ENCODE measurements at places on chromosomes 5 and 9.

- no peak for DNase-seq
Measured at GRCh38 chr9:74595286-74595685, 98.2 kb downstream of the RORB start.

DNA sequence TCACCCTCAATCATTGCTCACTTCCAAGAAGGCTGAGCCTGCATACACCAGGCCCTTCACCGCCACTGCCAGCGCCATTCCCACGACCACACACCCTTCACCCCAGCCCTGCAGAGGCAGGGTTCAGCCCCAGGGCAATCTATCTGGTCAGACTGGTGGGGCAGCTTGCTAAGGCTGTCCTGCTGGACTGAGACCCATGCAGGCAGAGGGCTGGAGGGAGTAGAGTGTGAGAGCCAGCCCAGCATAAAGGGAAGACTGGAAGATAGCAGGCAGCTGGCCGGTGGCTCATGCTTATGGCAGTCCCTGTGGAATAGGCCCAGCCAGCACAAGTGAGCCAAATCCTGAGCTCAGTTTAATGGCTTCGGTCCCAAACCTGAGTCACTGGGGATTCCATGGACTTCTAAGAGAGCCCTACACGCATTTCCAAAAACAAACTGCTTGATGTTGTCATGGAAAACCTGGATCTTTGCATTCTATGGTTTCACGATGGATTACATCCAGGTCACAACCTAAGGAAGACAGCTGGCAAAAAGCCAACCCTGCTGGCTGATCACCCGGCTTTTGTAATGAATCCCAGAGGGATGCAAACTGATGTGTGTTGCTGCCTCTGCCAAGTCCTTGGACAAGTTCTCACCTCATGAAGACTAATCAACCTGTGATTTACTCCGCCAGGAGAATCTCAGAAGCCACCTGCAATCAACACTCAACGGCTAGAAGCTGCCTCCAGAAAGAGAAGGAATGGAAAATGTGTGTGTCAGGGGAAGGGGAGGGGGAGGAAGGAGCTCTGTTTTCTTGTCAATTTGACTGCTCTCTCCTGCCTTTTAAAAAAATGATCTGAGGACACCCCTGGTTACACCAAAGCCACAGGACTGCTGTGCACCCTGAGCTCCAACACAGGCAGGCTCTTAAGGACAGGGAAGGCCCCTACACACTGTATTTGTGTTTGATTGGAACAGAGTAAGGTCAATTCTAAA, 143.6 kb downstream of the LHFPL2 start:
- DNase-seq = no peak

- DNase-seq = no peak
Measured at GRCh38 chr9:135346438-135347050, 133.0 kb upstream of the PPP1R26 start.

DNA sequence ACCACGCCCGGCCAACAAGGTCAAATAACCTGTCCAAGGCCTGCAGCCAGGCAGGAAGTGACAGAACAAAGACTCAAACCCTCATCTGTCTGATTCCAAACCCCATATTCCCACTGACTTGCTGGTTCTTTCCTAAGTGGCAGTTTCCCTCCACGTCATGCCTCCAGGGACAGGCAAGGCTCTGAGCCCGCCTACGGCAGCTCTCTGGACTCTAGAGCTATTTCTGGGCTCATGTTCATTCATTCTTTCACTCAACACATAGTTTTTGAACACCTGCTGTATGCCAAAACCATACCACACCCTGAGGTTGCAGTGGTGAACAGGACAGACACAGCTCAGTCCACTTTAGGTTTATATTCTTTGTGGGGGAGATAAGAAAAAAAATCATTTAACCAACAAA, 5.2 kb upstream of the FBP1 start:
- DNase-seq = no peak

- no peak for DNase-seq
Measured at GRCh38 chr5:138654281-138654867, 79.2 kb upstream of the HSPA9 start.

DNA sequence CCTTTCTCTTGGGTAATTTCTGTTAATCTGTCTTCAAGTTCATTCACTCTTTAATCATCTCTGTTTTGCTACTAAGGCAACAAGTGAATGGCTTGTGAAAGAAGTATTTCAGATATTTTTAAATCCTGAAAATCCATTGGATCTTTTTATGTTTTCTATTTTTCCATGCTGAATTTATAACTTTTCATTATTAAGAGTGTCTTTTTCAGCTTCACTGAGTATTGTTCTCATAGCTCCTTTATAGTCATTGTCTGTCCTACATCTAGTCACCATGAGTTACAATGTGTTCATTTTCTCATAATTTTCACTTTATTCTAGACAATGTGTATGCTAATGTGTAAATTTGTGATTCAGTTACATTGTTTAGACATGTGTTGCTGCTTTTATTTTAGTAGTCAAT, 556.4 kb downstream of the TUSC1 start:
- no peak for DNase-seq

- DNase-seq = no peak
Measured at GRCh38 chr5:90888511-90889324, 330.1 kb downstream of the ADGRV1 start.

- DNase-seq = no peak
Measured at GRCh38 chr9:107542411-107543157, 53.0 kb upstream of the KLF4 start.

DNA sequence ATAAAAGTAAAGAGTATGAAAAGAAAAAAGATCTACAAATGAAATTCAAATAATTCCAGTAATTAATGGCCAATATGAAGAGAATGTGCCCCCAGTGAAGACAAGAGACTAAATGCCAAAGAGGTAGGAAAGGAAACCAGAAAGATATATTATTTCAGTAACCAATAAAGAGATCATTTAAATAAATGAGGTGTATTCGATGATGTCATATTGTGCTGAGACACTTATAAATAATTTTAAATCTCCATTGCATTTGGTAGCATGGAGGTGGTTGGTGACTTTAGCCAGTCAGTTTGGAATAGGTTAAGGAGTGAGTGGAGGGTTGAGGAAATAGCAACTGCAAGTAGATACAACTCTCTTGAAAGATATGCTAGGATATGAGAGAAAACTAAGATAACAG, 417.7 kb upstream of the PTGER4 start:
- no peak for DNase-seq

GRCh38 chr5:153476767-153477166, 13.7 kb upstream of the GRIA1 start:
- DNase-seq = no peak

GRCh38 chr5:173205916-173206315, 29.1 kb downstream of the NKX2-5 start:
- no peak for DNase-seq

Measured in neural crest cell (in vitro differentiated cells).